Germinal center (tissue), 1 donor: ENCODE measurements at places on chromosomes 3 and 15.

DNA sequence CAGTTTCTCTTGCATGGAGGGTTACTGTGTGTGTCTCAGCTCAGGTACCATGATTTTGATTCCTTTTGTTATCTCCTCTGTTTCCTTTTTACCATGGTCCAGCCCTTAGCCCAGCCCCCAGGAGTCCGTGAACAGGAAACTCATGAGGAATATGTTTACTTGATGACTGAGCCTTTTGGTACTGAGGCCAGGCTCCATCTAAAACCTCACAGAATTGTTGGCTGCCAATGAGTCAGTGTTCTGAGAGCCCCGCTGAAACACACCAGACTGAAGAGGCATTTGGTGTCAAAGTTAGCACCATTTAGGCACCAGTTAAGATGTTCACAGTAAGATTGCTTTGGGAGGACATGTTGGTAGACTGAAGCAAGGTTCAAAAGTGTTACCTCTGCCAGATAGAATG is 80.9 kb downstream of the DGKG start:
- DNase-seq: no peak

DNA sequence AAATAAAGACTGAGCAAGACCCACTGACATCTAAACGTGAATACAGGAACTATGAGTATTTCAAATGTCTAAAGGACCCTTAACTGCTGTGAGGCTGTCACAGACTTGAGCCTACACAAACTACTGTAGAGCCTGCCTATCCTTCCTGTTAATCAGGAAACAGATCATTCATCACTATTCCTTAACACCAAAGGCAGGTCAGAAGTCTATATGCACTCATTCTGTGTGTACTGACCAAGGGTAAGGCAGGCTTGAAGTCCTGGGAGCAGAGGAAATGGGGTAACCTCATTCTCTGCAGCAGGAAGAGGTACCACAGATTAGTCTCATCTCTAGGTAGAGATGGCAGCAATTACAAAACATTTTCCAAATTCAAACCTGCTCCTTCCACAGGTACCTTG is 30.7 kb downstream of the NPTN start:
- no peak for DNase-seq

- DNase-seq: no peak
These were observed 204.5 kb downstream of the XXYLT1 start for GRCh38 chr3:195066441-195066841.

DNA sequence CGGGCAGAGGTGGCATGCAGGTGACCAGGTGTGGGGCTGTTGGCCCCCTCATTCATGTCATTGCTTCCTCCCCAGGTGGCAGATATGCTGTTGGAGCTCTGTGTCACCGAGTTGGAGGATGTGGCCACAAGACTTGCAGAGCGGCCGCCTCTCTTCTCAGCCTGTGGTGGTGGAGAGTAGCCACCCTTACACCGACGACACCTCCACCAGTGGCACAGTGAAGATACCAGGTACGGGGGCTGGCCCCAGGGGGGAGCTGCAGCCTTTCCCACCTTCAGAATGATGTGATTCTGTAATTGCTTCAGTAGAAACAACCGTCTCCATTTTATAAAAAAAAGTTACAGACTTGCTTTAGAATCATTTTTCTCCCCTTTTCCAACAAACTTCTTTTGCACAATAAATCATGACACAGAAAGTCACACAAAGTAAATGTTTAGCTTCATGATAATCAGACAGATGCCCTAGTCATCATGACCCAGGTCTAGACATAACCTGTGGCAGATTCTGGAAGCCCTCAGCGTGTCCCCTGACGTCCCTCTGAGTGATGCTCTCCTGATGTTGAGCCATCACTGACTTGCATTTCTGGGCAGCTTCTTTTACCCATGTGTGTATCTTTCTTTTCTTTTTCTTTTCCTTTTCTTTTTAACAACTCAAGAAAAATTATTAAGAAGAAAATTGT is 76.0 kb upstream of the FAN1 start:
- no peak for DNase-seq
